ENCODE measurements at places on chromosomes 7 and 10. TPM values are rescaled to one million over a fixed set of nuclear protein-coding genes. Genes with fewer than 3 reads are reported as not detected.

Gene LIPK
- not detected for total RNA-seq

Gene GRM3
- total RNA-seq = not detected

DNA sequence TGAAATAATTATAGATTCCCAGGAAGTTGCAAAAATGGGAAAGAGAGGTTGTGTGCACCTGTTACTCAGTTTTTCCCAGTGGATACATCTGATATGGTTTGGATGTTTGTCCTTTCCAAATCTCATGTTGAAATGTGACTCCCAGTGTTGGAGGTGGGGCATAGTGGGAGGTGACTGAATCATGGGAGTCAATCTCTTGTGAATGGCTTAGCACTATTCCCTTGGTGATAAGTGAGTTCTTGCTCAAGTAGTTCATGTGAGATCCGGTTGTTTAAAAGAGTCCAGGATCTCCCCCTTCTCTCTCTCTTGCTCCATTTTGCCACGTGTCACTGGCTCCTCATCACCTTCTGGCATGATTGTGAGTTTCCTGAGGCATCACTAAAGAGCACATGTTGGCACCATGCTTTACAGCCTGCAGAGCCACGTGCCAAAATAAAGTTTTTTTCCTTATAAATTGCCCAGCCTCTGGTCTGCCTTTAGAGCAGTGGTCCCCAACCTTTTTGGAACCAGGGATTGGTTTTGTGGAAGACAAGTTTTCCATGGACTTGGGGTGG, 149.2 kb downstream of the RAMP3 start:
- H3K27ac ChIP-seq = no peak overlapping the region
- H3K36me3 ChIP-seq = no peaks in the 10 kb centered on the region
- no peak overlapping the region for H3K4me3 ChIP-seq
- no peaks in the 10 kb centered on the region for H3K4me1 ChIP-seq
- peaks cover 4% of the 10 kb centered on the region for H3K27me3 ChIP-seq
- DNase-seq = no peak

DNA sequence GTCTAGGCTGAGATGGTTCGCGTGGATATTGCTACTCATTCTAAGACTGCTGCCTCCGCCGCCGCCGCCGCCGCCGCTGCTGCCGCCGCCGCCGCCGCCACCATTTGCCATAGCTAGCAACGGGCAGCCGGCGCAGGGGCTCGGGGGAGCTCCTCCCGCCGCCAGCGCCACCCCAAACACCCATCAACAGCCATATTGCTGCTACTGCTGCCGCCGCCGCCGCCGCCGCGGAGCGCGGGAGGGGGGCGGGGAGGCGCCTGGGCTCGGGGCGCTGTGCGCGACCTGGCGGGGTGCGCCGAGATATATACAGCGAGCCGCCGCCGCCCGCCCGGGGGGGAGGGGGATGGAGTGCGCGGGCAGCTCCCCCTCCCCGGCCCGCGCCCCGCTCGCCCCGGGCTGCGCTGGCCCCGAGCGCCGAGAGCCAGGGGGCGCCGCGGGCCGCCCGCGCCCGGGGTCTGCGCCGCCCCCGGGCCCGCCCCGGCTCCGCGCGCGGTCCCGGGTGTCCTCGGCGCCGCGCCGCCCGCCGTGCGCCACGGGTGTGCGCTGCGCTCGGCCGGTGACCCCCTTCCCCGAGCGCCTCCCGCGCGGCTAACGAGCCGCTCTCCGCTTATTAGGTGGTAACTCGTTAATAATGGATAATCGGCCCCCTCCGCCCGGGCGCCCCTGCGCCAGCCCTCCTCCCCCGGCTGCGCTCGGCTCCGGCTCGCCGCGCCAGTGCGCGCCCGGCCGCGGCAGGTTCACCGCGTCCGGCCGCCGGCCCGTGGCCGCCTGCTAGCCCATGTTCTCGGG, at the start of gene KCNMA1:
KCNMA1 (minus strand) TSS at position 277 of the 789 bp plus-strand sequence.
- H3K36me3 ChIP-seq = no peaks in the 10 kb centered on the region
- no peak within 1 kb of the TSS for H3K27ac ChIP-seq
- DNase-seq = peak; percentile 21
- peaks cover 66% of the 10 kb centered on the region for H3K27me3 ChIP-seq
- peaks cover 6% of the 10 kb centered on the region for H3K4me1 ChIP-seq

Gene AKR1C4
- total RNA-seq = not detected

DNA sequence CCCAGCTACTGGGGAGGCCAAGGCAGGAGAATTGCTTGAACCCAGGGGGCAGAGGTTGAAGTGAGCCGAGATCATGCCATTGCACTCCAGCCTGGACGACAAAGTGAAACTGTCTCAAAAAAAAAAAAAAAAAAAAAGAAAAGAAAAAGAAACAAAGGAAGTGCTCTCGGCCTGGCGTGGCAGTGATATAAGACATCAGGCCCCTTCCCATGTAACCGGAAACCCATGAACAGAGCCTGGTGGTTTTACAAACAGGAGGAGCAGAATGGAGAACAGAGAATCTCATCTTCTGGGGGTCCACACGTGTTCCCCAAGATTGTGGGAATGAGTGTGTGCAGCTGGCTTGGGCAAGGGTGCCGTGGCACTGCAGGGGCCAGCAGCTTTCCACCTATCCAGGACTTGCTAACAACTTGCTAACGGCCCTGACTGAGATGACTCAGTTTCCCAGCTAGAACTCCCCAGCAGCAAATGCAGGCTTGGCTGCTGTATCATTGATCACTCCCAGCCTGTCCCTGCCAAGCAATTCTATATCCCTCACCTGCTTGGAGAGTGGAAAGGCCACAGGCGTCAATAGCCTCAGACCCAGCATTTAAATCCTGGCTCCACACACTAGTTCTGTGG, 103.0 kb downstream of the COL26A1 start:
- no peak overlapping the region for H3K4me3 ChIP-seq
- DNase-seq = peak; percentile 31
- H3K27ac ChIP-seq = no peak overlapping the region

DNA sequence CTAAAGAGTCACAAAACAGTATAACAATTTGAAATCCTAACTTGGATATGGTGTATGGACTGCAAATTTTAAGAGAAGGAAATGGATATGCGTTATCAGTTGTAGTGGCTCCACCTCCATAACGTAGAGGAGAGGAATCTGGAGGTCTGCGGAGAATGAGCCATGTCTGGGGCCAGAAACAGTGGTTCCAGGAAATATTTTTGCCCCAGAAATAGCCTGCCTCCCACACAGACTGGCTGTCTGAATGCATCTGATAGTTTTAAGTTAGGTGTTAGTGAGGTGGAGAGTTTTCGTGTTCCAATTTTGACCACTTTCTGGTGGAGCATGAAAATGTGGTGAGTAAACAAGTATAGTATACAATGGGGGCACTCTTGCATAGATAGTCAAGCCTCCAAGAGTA, 1.6 kb downstream of the PHTF2 start:
- peaks cover 67% of the 10 kb centered on the region for H3K4me1 ChIP-seq
- peak overlapping the region; percentile 89 for H3K4me3 ChIP-seq
- peak; percentile 41 for DNase-seq
- peak overlapping the region; percentile 94 for H3K27ac ChIP-seq

Gene TMEM236
- total RNA-seq = 0.11 TPM

Gene ICA1
- total RNA-seq = 0.34 TPM

- no peaks in the 10 kb centered on the region for H3K27me3 ChIP-seq
- peaks cover 90% of the 10 kb centered on the region for H3K4me1 ChIP-seq
- peak overlapping the region; percentile 92 for H3K27ac ChIP-seq
- peak overlapping the region; percentile 63 for H3K4me3 ChIP-seq
Measured at GRCh38 chr7:50268223-50268622, 36.3 kb upstream of the IKZF1 start.

GRCh38 chr7:219581-220150, 27.3 kb downstream of the FAM20C start:
- no peaks in the 10 kb centered on the region for H3K36me3 ChIP-seq
- H3K27ac ChIP-seq = no peak overlapping the region
- DNase-seq = no peak
- no peak overlapping the region for H3K4me3 ChIP-seq
